ENCODE measurements at places on chromosomes 5 and 9. TPM values are rescaled to one million over a fixed set of nuclear protein-coding genes. Genes with fewer than 3 reads are reported as not detected.

- no peak for DNase-seq
These were observed 7.7 kb upstream of the NKX2-5 start for GRCh38 chr5:173242675-173243121.

- no peak for DNase-seq
These were observed 29.0 kb downstream of the PITX1 start for GRCh38 chr5:135005076-135005475.

DNA sequence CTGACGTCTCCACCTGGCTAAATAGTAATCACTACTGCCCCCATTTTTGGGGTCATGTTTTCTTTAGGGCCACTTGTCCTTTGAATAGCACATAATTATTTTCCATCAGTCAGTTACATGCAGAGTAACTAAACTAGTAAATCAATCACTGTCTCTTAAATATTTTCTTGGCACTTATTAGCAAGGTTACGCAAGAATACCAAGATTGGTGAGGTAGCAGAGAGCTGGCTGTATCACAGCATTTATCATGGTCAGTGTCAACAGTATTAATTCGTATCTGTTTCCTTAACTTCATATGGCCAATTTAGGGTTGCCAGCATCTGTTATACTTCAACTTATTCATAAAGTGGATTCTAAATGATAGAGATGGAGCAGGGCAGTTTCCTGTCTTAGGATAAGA is 346.8 kb upstream of the FAM174A start:
- no peak for DNase-seq

DNA sequence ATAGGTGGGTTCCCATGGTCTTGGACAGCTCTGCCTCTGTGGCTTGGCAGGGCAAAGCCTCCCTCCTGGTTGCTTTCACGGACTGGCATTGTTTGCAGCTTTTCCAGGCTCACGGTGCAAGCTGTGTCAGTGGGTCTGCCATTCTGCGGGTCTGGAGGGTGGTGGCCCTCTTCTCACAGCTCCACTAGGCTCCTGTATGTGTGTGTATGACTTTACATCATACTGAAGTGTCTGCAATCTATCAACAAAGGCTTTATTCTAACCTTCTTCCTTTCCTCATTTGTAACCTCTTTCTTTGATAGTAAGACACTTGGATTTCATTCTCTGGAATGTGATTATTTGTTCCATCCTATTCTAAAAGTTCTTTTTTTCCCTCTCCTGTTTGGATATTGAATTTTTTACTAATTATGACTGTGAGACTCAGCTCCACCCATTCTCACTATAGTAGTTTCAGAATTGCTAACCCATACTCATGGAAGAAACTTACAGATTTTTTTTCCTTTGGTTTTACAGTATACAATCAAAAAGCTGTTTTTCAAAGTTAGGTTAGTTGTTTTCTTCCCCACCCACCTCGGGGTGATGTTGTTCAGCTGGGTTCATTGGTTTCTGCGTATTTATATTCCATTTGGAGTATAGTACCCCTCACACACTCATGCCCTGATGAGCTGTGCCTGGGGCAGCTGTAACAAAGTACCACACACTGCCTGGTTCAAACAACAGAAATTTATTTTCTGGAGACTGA is 144.6 kb upstream of the OTULINL start:
- DNase-seq = no peak

- DNase-seq = peak; percentile 40
These were observed 4.0 kb upstream of the RANBP3L start for GRCh38 chr5:36305571-36306326.

DNA sequence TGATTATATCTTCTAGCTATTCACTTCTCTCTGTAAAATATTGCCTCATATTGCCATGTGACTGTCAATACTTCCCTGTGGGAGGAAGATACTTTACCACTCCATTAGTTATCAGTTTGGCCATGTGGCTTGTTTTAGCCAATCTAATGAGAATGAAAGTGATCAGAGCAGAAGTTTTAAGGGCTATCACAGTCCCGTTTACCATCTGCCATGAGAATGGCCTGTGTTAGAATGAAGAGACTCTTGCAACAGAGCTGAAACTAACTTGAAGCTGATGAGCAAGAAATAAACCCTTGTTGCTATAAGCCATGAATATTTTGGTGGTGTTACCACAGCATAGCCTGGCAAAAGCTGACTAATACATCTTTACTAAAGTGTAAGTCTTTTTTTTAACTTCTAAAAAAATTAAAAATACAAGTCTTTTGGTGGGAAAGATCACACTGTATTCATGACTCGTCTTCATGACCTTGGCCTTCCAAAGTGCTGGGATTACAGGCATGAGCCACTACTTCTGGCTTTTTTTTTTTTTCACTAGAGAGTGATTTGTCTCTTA is 68.0 kb upstream of the CTNNA1 start:
- no peak for DNase-seq

- DNase-seq = peak; percentile 47
These were observed 40.3 kb upstream of the NAA35 start for GRCh38 chr9:85900504-85901201.

- no peak for DNase-seq
These were observed 340.6 kb downstream of the CAAP1 start for GRCh38 chr9:26551971-26552370.

DNA sequence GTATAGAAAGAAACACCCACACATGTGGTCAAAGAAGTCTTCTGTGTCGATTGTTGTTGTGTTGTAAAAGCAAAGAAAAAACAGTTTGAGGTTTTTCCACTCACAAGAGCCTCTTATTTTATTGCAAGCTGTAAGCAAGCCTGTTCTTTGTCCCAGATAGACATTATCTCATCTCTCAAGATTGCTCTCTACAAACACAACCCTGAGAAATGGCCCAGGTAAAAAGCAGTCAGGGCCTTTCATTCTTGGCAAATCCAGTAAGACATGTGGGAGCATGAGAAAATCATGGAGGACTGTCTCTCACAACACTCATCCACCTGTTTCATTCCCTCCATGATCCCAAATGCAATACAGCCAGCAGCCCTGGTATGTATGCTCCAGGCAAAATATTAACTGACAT is 286.6 kb upstream of the POU5F2 start:
- DNase-seq = no peak

DNA sequence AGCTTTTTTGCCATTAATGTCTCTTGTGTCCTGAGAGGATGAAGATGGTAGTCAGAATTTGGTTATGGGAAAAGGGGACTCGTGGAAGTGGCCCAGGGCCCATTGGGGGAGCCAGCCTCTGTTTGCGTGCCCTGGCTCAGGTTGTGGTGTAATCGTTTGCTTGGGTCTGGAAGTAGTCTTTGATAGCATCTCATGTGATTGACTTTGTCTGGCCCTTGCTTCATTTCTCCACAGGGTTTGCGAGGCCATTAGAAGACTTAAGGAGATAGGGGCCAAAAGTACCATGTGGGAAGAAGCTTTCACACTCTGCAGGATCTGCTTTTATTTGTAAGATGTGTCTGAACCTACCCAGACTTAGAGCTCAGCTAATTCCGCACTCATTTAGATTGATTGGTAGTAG is 114.5 kb downstream of the FGF1 start:
- no peak for DNase-seq

DNA sequence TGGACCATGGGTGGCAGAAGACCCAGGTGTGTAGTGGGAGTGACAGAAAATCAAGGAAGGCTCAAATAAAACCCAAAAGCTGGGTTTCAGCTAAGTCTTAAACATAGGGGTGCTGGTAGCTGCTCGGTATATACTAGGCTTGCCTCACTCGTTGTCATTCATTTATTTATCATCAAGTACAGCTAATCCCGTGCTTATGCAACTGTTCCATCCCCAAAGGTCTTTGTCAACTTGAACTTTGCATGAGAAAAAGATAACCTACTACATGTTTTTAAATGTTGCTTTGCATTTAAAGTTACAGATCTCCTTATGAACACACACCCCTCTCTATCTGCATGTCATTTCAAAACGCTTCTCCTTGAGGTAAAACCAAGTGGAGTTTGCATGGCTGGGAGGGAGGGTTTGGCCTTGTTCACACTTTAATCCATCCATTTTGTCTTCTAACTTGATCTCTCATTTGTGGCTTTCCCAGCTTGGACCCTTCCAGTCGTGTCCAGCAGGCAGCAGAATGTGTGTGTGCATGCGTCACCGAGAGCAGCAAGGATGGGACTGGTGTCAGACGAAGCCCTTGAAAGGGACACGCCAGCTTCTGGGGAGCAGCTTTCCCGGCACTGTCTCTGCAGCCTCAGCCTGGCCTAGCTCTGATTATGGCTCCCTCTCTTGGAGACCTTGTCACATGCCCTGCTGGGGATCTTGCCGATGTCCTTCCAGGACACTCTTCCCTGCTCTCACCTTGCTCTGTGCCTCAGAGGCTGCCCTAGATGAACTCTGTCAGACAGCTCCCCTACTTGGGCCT is 133.5 kb downstream of the GADD45G start:
- DNase-seq = no peak

DNA sequence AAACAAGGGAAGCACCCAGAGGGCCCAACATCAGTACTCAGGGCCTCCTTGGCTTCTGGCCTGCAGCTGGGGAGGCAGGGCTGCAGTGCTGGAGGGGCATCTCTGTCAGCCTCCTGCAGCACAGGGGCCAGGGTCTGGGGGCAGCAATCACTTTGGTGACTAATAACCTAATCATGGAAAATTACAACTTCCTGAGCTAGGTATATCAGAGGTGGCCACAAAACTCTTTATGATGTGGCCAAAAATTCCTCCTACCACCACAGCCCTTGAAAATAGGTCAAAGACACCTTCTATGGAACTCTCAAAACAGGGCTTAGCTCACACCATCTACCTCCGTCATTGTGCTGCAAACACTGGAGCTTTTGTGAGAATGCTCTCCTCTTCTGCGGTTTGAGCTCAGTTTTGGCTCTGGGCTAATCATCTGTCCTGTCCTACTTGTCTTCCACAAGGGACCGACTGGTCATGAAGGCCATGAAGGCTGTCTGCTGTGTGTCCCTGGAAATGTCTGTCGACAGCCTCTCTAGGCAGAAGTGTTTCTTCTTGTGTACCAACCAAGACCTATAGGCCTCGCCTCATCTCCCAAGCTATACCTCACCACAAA is 28.6 kb downstream of the CSF2 start:
- peak; percentile 68 for DNase-seq

DNA sequence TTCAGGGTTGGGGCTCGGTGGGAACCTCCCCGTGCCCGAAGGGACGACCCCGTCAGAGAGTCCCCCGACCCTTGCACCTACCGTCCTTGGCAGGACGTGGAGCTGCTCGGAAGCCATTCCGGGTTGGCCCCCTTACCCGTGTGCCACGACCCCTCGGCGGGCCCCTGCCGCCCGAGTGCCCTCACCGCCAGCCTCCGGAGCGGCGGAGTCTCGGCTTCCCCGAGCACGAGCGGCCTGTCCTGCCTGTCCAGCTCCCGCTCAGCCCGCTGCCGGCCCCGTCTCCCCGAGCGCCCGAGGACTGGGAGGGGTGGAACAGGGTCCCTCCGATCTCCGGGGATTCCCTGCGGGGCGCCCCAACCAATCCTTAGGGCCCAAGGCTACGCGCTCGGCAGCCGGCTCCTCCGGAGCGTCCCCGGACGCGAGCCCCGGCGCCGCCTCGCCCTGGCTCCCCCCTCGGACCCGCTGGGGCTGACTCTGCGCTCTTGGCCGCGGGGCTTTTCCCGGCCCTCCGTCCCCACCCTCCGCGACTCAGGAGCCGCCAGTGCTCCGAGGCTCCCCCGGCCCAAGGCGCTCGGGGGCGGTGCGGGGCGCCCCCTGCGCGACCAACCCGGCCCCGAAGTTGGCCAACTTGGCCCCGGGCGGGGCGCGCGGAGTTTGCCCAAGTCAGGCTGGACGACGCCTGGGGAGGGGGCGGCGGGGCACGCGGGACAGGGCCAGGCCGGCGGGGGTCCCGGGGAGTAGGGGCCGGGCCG is 654 bp downstream of the ADAMTS2 start:
- no peak for DNase-seq

- DNase-seq = no peak
These were observed 37.4 kb downstream of the ZFAND5 start for GRCh38 chr9:72327631-72328030.

GRCh38 chr5:17359451-17360011 is 138.5 kb upstream of the TAF11L2 start:
- peak; percentile 64 for DNase-seq

DNA sequence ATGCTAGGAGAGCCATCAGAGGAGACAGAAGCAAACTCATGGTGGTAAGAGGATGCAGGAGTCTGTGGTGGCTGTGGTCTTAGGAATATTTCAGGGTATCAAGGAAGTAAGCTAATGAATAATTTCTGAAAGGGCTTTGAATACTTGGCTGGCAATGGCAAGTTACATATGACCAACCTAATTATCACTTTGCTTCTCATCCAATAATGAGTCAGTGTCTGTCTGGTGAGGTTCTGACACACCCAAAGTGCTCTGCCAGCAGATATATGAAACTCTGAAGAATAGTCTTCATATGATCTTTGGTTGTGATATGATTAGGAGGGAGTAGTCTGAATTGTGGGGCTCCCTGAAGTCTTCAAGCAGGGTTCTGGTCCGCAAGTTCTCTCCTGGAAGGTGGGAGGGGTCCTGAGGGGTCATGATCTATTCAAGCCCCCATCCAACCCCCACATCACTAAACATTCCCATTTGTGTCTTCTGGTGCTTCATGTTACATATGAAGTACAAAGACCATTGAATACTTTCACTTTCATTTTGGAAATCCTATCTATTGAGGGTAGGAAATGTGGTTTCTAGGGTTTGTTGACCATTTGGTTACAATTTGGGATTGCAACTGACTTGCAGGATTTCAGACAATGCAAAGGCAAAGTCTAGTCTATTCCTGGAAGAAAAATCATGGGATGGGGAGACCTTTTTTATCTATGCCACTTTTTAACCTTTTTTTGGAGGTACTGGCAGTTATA is 199.9 kb upstream of the CDKN2B start:
- no peak for DNase-seq

- DNase-seq = peak; percentile 12
These were observed 24.2 kb upstream of the CAMLG start for GRCh38 chr5:134714120-134714519.

- DNase-seq = no peak
These were observed 109.0 kb downstream of the FAM174A start for GRCh38 chr5:100644185-100644584.

DNA sequence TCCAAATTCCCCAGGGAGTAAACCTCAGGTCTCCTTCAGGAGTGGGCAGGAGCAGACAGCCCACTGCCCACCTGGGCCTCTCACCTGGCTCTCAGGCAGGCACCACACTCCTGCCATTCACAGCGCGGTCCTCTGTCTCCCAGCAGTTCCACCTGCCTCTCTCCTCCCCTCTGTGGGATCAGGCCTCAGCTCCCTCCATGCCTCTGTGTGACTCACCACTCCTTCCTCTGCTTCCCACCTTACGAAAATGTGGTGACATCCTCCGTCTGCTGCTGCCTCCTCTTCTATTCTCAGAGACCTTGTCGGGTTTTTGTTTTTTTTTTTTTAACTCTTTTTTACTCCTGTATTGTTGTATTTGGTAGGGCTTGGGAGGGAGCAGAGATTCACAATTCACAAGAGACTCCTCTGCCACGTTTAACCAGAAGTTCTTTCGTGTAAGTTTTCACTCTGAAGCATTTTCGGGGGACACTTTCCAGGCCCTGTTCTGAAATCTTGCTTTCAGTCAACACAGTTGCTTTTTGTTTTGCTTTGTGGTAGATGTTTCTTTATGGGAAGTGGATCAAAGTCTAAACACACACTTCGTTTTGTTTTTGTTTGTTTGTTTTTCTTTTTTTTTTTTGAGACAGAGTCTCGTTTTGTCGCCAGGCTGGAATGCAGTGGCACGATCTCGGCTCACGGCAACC is 21.1 kb upstream of the CDKN2AIPNL start:
- DNase-seq = peak; percentile 65

- peak; percentile 1 for DNase-seq
These were observed 128.7 kb downstream of the NIPBL start for GRCh38 chr5:37005252-37005651.

Gene FOXI1
- total RNA-seq = not detected

Gene IL33
- total RNA-seq = 0.06 TPM

Gene PLAC8L1
- 0.83 TPM for total RNA-seq

Gene ACTBL2
- 8.7 TPM for total RNA-seq

Gene TRIM32
- total RNA-seq = 24.7 TPM

Gene WNT8A
- not detected for total RNA-seq

Gene TEX48
- not detected for total RNA-seq

Gene RFK
- total RNA-seq = 49.9 TPM
